ENCODE measurements at places on chromosomes 11 and 22. TPM values are rescaled to one million over a fixed set of nuclear protein-coding genes. Genes with fewer than 3 reads are reported as not detected.

DNA sequence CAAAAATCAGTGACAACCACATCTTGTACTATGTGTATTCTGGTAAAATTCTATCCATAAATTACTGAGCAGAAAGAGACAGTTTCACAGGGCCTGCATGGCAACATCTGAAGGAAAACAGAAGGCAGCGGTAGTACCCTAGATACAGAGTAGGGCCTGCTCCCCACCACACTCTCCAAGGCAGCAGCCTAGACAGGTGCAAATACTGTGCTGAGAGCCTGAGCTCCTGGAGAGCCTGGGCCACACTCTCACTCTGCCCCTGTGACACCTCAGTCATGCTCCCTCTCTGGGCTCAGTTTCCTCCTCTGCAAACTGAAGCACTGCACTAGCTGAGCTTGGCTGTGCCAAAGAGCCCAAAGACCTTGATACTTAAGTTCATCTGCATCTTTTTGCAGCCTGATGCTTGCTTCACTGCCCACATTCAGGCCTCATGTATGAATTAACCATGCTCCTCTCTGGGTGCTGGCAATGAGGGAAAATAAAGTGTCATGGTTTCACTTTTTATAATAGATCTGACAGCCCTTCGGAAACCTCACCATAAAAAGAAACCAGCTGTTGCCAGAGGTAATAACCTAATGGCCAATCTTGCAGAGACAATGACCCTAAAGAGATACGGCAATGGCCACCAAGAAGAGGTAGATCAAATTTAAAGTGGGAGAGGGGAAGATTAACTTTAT lies 104.7 kb downstream of the PLEKHA7 start:
- no peak for DNase-seq

DNA sequence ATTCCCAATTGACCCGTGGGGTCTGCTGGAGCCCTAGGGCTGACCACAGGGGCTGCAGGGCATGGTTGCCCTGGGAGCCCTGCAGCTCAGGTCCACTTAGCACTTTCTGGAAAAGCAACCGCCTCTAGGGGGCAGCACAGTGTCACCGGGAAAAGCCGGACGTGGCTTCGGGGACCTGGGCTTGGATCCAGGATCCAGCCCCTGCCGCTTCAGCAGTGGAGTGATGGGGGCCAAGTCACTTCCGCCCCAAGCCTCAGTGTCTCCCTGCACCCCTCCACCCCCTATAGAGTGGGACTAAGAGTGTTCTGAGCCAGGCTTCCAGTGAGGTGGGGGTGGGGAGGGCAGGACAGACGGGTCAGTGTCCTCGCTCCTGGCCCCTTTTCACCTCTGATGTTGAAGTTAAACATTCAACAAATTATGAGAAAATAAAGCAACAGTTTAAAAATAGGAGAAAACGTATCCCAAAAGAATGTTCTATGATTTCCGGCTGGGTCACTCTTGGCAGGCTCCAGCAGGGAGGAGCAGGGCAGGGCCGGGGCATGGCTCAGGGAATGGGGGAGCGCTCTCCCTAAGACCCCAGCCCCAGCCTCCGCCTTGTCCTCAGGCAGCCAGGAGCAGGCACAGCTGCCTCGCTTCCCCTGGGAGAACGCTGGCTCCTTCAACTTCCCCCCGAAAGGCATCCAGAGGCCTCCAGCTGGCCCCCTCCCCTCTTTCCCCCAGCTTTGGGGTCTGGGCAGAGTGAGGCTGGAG lies 96.5 kb upstream of the FGF3 start:
- peak; percentile 76 for DNase-seq

NRGN gene
- polyA plus RNA-seq, result 27.8 TPM

DNA sequence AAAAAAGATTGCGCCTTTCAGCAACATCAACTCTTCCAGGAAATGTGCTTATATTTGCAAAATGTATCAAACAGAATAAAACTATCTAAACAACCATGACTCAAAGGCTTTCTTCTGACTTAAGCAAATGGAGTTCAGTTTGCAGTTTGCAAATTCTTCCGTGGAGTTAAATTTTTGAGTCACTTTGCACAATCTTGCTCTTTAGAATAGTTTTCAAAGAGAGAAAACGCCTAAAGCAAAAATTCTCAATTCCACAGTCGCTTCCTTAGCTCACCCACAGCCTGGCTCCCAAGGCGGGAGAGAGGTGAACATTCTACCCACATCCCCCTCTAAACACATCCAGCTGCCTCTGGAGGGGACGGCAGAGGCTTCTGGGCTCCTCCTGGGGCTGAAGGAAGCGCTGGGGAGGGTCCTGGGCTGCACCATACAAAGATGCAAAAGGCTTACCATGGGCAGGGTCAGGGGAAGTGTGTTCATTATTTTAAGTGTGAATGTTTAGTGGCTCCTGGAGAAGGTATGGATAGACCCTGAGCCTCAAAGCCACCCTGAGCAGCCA lies 1487.3 kb downstream of the TBC1D22A start:
- no peak for DNase-seq

POLA2 gene
- polyA plus RNA-seq, result 19.9 TPM

GRCh38 chr11:122235615-122236014 lies 119.6 kb upstream of the BLID start:
- DNase-seq, result peak; percentile 96

GRCh38 chr22:24410110-24410856 lies 17.1 kb upstream of the ADORA2A start:
- DNase-seq, result peak; percentile 58

- DNase-seq, result no peak
Measured at GRCh38 chr11:119552106-119552485, 129.1 kb upstream of the THY1 start.

DNA sequence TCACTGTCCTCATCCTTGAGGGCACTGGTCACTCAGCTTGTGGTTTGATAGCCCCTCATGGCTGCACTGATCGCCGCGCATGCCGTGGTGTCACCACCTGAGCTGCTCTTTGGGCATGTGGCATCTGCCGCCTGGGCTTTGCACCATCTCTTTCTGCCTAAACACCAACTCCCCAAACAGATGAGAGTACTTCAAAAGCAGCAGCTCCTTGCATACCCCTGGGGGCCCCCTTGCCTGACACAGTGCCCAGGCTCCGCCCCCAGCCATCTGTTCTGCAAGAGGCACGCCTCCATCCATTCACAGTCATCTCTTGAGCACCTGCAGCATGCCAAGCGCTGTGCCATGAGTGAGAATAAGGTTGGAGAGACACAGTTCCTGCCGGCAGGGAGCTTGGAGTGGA lies 104.5 kb upstream of the B3GAT1 start:
- no peak for DNase-seq

DNA sequence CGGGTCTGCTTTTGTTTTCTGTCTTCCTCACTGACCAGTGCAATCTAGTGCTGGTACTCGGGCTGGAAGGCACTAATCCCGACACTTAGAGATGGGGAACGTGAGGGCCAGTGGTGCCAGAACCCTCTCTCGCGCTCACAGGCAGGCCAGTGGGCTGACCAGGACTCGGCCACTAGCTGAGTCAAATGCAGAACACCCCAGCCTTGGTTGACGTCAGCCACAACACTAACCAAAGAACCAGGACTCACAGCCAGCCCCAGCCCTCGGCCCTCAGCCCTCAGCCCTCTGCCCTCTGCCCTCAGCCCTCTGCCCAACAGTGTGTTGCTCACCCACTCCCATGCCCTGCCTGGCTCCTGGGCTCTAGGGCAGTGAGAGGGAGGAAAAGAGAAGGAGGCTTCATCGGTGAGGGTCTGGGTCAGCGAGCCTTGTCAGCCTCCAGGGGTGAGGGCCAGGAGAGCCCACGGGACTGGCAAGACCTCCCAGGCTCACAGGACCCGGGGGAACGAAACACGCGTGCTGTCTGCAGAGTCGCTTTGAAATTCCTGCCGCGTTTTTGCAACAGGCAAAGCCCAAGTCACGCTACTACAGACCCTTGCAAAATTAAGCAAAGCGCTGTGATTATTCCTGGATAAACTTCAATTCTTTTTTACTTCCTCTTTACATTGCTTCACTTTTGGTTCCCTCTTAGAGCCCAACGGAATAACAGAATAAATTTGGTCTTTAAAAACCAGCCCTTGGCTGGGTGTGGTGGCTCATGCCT lies 27.5 kb downstream of the KIAA0930 start:
- DNase-seq, result peak; percentile 81

DEUP1 gene
- not detected for polyA plus RNA-seq

HARBI1 gene
- 2.4 TPM for polyA plus RNA-seq

FAT3 gene
- polyA plus RNA-seq, result 0.53 TPM

DNA sequence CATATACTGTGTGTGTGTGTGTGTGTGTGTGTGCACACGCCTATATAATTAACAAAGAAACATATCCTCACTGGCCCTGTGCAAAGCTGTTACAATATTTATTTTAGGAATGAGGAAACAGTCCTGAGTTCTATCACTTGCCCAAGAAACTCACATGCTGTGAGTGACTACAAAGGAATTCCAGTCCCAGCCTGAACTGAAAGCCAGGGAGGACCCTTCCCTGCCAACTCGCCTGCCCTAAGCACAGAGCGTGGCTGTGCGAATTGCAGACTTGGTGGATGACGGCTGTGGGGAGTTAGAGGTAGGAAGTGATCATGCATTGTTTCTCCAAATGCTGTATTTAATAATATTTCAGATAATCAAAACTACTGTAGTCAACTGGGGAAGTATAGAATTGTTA lies 26.4 kb upstream of the CD5 start:
- peak; percentile 35 for DNase-seq
